ENCODE measurements at places on chromosomes 5 and 9.

GRCh38 chr9:12643686-12644085 is 49.5 kb upstream of the TYRP1 start:
- no peak for DNase-seq

DNA sequence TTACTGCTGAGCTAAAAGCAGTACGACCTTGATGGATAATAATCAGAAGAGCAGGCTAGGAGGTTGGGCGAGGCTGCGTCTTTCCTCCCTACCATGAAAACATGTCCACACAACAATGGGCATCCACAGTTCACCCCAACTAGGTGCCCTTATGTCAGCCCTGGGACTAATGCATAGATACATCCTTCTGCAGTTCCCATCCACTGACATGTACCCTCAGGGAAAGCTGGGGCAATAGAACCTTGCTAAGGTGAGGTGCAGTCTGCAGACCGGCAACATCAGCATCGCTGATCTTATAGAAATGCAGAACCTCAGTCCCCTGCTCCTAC is 697 bp upstream of the PRUNE2 start:
- no peak for DNase-seq

DNA sequence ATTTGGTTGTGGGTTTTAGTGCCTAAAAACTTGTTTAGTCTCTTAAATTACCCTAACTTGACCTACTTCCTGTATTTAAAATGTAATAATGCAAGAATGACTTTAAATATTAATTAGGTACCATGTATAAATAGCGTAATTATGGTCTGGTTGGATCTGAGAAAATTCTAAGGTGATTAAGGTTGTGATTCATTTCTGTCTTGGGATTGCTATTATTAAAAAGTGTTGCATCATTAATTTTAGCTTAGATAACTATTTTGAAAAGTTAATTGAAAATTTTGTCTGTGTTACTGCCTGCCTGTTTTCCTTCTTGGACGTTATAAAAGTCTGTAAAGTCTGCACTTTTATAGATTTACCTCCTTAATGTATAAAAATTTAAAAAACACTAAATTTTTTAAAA is 11.8 kb downstream of the LRRC70 start:
- DNase-seq: no peak

- DNase-seq: no peak
Measured at GRCh38 chr5:41815663-41816229, 54.5 kb downstream of the OXCT1 start.

- no peak for DNase-seq
Measured at GRCh38 chr5:102889033-102889432, 133.9 kb downstream of the PAM start.

- peak; percentile 61 for DNase-seq
Measured at GRCh38 chr5:61732369-61732768, 400.3 kb downstream of the ZSWIM6 start.

GRCh38 chr5:1376981-1377380 is 32.1 kb upstream of the CLPTM1L start:
- no peak for DNase-seq

DNA sequence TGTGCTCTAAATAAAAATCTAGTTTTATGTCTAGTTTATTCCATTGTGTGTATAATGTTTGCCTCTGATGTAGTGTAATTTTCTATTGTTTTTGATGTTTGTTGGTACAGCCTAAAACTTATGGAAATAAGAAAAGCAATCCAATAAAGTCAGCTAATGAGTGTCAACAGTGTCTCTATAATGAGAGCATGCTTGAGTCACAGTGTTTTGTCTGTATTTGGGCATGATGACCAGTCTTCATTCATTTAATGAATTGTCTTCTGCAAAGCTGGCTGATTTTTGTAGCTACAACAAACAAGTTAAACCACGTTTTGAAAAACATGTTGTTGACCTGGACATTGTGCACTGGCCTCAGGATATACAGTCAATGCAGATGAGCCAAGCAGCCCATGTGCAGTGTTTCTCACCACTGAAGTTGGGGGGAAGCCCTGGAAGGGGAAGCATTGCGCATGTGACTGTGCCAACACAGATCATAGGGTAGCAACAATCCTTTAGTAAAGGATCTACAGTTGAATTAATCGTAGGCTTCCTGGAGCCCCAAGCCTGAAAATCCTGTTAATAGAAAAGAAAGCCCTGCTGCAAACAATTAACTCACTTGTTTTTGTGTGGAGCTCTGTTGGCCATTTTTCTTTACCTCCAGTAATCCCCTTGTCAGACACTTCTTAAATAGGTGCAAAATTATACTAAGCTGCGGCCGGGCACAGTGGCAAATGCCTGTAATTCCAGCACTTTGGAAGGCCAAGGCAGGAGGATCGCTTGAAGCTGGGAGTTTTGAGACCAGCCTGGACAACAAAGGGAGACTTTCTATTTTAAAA is 88.0 kb downstream of the INIP start:
- DNase-seq: no peak

DNA sequence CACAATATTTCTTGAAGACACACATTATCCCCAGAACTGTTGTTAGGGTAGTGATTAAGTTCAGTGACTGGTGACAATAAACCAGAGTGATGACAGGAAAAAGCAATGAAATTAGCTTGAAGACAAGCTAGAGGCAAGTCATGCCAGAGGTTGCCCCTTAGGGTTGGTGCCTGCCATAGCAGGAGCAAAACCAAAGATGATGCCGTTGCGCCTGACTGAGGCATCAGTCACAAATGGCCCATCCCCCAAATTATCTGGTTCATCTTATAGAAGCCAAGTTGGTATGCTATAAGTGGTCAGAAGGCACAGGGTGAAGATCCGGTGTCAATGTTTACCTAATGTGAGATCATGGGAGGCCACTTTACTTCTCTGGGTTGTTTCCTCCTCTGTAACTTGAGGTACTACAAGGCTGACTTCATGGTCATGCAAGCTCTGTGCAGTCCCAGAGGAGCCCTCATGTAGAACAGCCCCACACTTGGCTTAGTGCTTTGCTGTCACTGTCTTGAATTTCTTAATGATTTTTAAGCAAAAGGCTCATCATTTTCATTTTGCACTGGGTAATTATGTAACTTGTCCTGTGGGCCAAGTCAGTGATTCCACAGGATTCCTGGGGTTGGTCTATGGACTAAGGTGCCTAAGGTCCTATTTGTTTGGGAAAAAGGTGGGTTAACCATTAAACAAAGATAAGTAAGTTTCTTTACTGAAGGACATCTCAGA is 211.3 kb downstream of the MAN2A1 start:
- DNase-seq: no peak

GRCh38 chr5:149872351-149873040 is 72.1 kb downstream of the PDE6A start:
- DNase-seq: no peak

- DNase-seq: no peak
Measured at GRCh38 chr9:27563738-27564430, 9.4 kb downstream of the C9orf72 start.

GRCh38 chr5:73437777-73438644 is 10.6 kb downstream of the FOXD1 start:
- DNase-seq: no peak

DNA sequence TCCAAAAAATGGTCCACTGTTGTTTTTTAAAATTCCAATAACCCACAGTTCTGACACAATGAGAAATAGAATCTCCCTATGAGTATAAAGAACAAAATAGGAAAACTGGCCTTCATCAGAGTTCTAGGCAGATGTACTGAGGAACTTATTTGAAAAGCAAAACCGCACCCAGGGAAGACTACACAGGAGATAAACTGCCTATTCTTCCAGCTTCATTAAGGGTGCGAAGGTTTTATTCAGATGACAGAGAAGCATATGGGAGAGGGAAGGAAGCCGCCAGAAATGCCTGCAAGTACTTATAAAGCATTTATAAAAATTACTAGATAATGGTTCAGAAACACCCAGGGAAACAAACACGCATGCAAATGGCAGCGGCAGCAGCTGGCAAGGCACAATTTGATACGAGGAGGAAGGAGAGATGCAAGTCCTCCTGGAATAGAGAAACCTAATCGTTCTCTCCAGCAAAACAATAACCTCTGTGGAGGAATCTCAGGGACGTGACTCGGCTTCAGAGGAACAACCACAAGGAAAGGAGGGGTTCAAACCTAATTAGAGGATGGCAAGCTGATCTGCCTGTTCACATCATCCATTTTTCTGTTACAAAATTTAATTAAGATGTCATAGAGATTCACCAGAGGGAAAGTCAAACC is 9.0 kb downstream of the TTLL11 start:
- DNase-seq: no peak

GRCh38 chr5:16539169-16539666 is 73.6 kb upstream of the ZNF622 start:
- no peak for DNase-seq

DNA sequence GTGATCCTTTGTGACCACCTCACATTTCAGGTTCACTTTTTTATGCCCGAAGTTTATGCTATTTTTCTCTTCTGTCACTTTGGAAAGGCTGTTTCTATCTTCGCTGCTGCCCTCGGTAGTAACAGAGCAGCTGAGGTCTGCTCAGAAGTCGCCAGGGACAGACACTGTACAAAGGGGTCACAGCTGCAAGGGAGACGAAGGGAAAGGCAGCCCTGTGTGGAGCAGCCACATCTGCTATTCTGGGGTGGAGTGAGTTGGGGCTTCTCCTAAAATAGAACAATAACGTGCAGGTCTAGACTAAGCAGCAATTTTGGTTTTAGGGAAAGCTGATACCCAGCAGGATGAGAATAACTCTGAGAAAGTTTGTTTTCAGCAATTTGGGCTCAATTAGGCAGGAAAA is 72.5 kb downstream of the ACTL7B start:
- DNase-seq: no peak

DNA sequence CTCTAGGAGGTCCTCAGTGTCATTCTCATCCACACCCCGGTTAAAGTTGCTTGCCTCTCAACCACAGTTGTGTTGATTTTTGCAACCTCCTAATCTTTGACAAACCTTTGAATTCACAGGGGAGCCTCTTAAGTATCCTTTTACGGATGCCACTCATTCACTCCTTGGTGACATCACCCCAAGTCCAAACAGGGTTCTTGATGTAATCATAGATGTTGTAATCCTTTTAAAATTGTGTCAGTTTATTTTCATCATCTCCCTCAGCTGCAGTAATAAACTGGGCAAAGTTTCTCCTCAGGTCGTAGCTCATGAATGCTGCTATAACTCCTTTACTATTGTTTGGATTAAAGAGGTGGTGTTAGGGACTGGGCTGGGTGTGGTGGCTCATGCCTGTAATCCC is 637.2 kb upstream of the NUDT12 start:
- DNase-seq: no peak

DNA sequence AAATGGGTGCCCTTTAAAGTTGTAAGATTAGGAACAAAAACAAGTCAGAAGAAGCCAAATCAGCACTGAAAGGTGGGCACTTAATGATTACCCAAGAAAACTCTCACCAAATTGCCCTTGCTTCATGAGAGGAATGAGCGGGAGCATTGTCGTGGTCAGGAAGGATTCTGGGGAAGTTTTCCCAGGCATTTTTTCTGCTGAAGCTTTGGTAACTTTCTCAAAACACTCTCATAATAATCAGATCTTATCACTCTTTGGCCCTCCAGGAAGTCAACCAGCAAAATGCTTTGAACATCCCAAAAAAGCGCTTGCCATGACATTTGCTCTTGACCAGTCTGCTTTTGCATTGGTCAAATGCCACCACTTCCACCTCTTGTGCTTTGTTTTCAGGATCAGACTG is 10.4 kb upstream of the PCDHGC3 start:
- DNase-seq: no peak

DNA sequence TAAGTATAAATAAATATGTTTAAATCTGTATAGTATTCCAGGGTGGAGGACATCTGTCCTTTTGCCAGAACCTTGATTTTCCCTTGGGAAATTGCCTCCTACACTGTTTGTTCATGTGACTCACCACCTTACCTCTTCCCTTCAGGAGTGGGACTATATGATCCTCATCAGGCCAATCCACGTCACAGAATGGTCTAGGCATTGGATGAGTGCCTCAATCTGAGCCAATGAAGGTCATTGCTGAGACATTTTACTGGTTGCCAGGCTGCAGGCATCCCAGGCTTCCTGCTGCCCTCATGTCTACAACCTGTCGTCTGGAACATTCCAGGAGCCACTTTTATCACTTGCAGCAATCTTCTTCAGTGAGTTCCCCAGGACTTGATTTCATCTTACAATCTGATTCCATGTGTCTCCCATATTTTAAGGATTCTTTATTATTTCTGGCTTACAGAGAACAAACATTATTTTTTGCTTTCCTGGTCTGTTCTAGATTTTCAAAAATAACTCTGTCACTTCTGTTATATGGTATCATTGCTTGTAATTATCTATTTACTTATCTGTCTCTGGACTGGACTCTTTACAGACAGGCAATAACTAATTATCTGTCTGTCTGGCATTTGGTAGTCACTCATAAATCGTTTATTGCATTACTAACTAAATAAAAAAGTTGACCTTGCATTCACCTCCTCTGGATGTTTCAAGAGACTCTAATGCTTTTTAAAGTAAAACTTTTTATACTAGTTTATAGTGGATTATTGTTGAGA is 107.3 kb upstream of the APC start:
- DNase-seq: no peak

All from amygdala (tissue), 56 donors.